ENCODE measurements at places on chromosomes 11 and 22. TPM values are rescaled to one million over a fixed set of nuclear protein-coding genes. Genes with fewer than 3 reads are reported as not detected.

The C2CD2L gene
- total RNA-seq = 11.7 TPM

The LMO2 gene
- total RNA-seq = 8.1 TPM

The AKIP1 gene
- total RNA-seq = 40.4 TPM

The DGAT2 gene
- 40.9 TPM for total RNA-seq

The MFNG gene
- total RNA-seq = 8.1 TPM

The OR51A7 gene
- total RNA-seq = 0.24 TPM

The SYNGR1 gene
- 20.4 TPM for total RNA-seq

The SLC37A2 gene
- 3.0 TPM for total RNA-seq

The PIWIL4 gene
- 30.2 TPM for total RNA-seq

- DNase-seq = no peak
- no peaks in the 10 kb centered on the region for H3K36me3 ChIP-seq
- no peak overlapping the region for H3K4me3 ChIP-seq
- H3K27ac ChIP-seq = no peak overlapping the region
Measured at GRCh38 chr22:32751065-32751767, 50.3 kb upstream of the TIMP3 start.

- peak within 1 kb of the TSS; percentile 84 for H3K4me3 ChIP-seq
- H3K27me3 ChIP-seq = no peaks in the 10 kb centered on the region
- peak within 1 kb of the TSS; percentile 72 for H3K27ac ChIP-seq
- no peaks in the 10 kb centered on the region for H3K36me3 ChIP-seq
- DNase-seq = peak; percentile 69
- H3K4me1 ChIP-seq = peaks cover 30% of the 10 kb centered on the region
Measured at GRCh38 chr11:64251016-64251752, at the start of gene PLCB3. Gene PLCB3 (plus strand): TSS chr11:64251530. CDS start chr11:64251650, 120 bp downstream.

DNA sequence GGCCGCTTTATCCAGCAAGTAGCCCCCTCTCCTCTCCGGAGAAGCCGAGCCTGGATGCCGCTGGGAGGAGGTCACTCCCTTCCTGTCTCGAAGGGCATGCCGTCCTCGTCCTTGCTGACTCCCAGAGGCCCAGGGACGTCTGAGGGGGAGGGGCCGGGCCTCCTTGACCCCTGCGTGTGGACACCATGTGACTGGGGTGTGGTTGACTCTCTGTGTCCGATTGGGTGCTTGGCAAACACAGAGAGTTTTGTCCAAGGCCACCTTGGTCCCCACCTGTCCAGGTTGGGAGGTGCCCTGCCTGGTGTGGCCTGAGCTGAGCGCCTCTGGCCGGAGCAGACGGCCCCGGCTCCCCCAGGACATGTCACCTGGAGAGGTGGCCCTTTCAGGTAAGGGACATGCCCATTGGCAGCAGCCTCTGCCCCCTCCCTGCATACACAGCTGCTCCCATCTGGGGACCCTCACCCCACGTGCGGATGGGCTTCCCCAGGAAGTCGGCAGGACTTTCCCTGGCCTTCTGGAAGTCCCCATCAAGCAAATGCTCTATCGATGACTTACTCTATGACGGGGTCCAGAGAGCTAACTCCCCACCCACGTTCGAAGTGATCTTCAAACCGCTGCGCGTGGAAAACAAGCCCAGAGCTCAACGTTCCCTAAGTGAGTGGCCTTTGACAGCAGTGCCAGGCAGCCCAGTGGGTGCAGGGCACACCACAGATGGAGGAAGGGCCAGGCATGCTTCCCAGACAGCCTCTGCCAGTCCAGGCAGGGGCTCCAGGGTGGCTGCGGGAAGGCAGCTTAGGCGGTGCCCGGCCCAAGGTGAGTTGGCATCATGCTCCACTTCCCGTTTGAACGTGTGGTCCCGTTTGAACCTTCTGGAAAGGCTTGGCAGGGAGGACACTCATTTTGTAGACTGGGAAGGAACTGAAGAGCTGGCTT, at the start of gene SMIM38:
SMIM38 (plus strand) TSS at position 634 of the 933 bp plus-strand sequence. CDS start 1,912 bp downstream, outside the sequence.
- H3K4me1 ChIP-seq = peaks cover 24% of the 10 kb centered on the region
- H3K27me3 ChIP-seq = no peaks in the 10 kb centered on the region
- no peak within 1 kb of the TSS for H3K4me3 ChIP-seq
- peak within 1 kb of the TSS; percentile 86 for H3K27ac ChIP-seq

DNA sequence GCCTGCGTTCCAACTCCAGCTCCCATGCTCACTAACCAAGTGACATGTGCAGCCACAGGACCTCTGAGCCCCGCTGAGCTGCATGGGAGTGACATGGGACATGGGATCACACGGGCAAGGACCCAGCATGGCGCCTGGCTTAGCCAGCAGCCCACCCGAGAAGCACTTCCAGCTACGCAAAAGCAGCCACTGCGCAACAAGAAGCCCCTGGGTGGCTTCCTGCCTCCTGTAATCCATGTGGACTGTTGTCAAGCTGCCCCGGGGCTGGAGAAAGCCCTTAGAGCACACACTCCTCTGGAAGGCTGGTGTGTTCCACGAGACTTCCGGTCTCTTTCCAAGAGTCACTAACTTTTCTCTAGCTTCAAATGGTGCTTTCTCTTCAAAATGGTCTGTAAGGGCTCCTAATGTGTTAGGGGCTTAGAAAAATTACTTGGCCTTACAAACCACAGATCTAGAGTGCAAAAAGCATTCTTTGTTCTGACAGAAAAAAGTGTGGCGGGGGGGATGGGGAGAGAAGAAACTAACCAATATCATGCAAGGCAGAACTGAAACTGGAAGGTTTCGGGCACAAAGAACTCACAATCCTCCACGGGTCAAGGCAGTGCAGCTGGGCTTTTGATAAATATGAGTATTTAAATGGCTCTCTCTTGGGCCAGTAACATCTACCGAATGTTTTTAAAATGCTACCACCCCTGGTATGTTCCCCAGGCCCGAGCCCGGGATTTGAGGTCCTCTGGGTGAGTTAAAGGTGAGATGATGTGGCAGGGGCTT, 5.5 kb downstream of the C11orf24 start:
- no peaks in the 10 kb centered on the region for H3K36me3 ChIP-seq
- H3K27me3 ChIP-seq = no peaks in the 10 kb centered on the region
- DNase-seq = no peak
- H3K27ac ChIP-seq = no peak overlapping the region
- no peak overlapping the region for H3K4me3 ChIP-seq
